ENCODE measurements at places on chromosomes 13 and 19. TPM values are rescaled to one million over a fixed set of nuclear protein-coding genes. Genes with fewer than 3 reads are reported as not detected.

ZIK1 gene
- 1.3 TPM for total RNA-seq

GAS6 gene
- total RNA-seq: 118 TPM

SKA3 gene
- 18.1 TPM for total RNA-seq

CEACAM6 gene
- 655 TPM for total RNA-seq

- no peaks in the 10 kb centered on the region for H3K27me3 ChIP-seq
- no peaks in the 10 kb centered on the region for H3K4me1 ChIP-seq
- H3K4me3 ChIP-seq: peak within 1 kb of the TSS; percentile 2
- DNase-seq: no peak
- no peaks in the 10 kb centered on the region for H3K36me3 ChIP-seq
- H3K27ac ChIP-seq: no peak within 1 kb of the TSS
These were observed at the start of gene PLVAP for GRCh38 chr19:17376935-17377600. Gene PLVAP, minus strand, starts transcription at chr19:17377342. Its CDS starts 54 bp downstream, at chr19:17377288.

SLC44A2 gene
- 87.1 TPM for total RNA-seq

GRCh38 chr13:110699148-110700145 is 6.5 kb downstream of the CARS2 start:
- H3K36me3 ChIP-seq: no peaks in the 10 kb centered on the region
- no peak overlapping the region for H3K4me3 ChIP-seq
- no peaks in the 10 kb centered on the region for H3K4me1 ChIP-seq
- no peak overlapping the region for H3K27ac ChIP-seq
- no peaks in the 10 kb centered on the region for H3K27me3 ChIP-seq
- DNase-seq: no peak

GPR12 gene
- 0.30 TPM for total RNA-seq

DNA sequence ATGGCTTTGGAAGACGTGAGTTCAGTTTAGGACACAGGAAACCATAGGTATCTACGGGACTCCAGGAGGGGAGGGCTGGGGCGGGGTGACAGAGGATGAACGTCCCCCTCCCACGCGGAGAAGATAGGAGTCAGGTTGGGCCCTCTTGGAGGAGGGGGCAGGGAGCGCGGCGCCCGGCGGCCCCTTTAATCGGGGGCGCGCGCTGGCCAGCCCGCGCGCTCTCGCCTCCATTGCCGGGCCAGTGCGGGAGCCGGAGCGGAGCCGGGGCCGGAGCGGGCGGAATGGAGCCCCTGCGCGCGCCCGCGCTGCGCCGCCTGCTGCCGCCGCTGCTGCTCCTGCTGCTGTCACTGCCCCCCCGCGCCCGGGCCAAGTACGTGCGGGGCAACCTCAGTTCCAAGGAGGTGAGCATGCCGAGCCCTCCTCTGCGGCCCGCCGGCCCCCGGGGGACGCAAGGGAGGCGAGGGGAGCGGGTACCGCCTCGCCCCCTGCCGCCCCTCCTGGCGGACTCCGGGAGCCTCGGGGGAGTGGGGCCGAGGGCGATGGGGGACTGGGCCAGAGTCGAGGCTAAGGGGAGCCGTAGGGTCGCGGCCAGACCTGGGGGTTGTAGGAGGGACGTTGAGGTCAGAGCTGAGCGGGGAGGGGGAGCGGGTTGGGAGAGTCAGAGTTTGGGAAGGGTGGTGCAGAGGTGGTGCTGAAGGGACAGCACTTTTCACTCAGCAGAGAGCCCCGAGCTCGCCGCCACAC is at the start of gene TMEM145:
TSS of gene TMEM145 (plus strand) at position 214 of the 744 bp plus-strand sequence. CDS start at position 282, 68 bp downstream.
- no peaks in the 10 kb centered on the region for H3K36me3 ChIP-seq
- H3K4me3 ChIP-seq: peak within 1 kb of the TSS; percentile 43
- H3K27me3 ChIP-seq: peaks cover 9% of the 10 kb centered on the region
- no peaks in the 10 kb centered on the region for H3K4me1 ChIP-seq
- no peak for DNase-seq
- no peak within 1 kb of the TSS for H3K27ac ChIP-seq

DNA sequence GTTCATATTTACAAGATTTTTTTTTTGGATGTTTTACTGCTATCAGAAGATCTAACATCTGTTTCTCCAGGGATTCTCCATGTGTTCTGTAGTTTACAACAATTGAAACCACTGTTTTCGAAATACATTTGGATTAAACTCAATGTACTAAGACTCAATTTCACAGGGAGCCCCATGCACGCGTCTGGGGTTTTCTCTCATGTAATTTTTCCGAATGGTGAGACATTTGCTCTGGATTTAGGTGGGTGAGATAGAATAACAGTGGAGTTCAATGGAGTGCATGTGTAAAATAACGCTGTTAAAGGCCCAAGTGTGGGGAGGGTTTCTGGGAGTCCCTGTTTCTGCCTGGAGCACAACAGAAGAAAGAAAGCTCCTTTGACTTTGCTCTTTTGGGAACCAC is 330.3 kb downstream of the TSHZ3 start:
- H3K27ac ChIP-seq: no peak overlapping the region
- H3K27me3 ChIP-seq: no peaks in the 10 kb centered on the region
- no peaks in the 10 kb centered on the region for H3K36me3 ChIP-seq
- no peak overlapping the region for H3K4me3 ChIP-seq
- H3K4me1 ChIP-seq: no peaks in the 10 kb centered on the region
- DNase-seq: no peak

GRCh38 chr19:54464630-54465425 is 1.2 kb upstream of the LENG9 start:
- H3K4me1 ChIP-seq: peaks cover 11% of the 10 kb centered on the region
- peak overlapping the region; percentile 99 for H3K27ac ChIP-seq
- DNase-seq: peak; percentile 95

- H3K27ac ChIP-seq: no peak overlapping the region
- DNase-seq: no peak
- H3K4me3 ChIP-seq: no peak overlapping the region
- H3K27me3 ChIP-seq: no peaks in the 10 kb centered on the region
- H3K36me3 ChIP-seq: no peaks in the 10 kb centered on the region
These were observed 799.7 kb downstream of the DACH1 start for GRCh38 chr13:71067165-71067815.

DNA sequence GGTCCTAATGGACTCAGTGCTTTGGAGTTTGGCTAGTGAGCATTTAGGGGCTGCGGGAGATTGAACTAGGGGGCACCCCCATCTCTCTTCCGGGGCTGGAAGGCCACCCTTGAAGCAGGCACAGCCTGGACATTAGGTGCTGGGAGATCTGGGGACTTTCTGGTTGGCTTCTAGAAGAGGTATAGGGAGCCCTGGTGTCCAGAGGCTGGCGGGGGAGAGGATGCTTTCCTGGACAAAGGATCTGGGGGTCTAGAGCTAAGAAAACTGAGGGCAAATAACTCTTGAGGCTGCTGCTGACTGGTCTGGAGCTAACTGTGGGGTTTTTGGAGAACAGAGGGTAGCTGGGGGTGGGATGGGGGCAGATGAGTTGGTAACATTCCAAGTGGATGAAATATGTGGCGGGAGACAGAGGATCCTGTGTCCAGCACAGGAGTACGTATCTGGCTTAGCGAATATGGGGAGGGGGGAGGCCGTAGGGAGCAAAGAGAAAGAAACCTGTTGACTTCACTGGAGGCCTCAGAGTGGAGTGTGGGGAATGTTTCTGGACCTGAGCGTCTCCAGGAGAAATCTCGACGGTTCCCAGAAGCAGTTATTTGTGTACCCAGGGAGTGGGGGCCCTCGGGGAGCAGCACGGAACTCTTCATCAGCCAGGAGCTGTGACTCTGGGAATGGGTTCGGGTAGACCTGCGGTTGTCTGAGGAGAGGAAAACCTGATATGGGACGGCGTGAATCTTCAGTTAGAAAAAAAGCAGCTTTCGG is 1.4 kb downstream of the HNRNPUL1 start:
- H3K36me3 ChIP-seq: peaks cover 27% of the 10 kb centered on the region
- peaks cover 7% of the 10 kb centered on the region for H3K4me1 ChIP-seq
- H3K27me3 ChIP-seq: no peaks in the 10 kb centered on the region
- DNase-seq: peak; percentile 38

- H3K36me3 ChIP-seq: no peaks in the 10 kb centered on the region
- H3K27ac ChIP-seq: no peak overlapping the region
- no peaks in the 10 kb centered on the region for H3K27me3 ChIP-seq
- H3K4me3 ChIP-seq: no peak overlapping the region
- no peaks in the 10 kb centered on the region for H3K4me1 ChIP-seq
- peak; percentile 45 for DNase-seq
These were observed 58.2 kb downstream of the EFNB2 start for GRCh38 chr13:106477303-106477702.

DNA sequence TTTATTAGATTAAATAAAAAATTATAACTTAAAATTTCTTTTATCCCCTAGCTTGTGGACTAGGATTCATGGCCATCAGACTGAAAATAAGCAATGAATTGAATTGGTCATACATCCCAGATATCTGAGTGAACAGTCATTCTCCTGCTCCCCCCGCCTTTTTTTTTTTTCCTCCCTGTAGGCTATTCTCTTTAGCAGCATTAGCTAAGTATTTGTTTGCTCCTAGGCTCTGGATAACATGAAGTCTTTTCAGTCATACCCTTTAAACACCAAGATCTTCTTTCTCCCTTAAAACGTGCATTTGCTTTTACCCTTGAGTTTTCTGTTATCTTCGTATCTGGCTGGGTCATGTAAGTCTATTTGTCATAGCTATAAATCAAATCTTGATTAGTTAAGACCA is 866.7 kb upstream of the SPRY2 start:
- no peaks in the 10 kb centered on the region for H3K36me3 ChIP-seq
- no peaks in the 10 kb centered on the region for H3K4me1 ChIP-seq
- no peak for DNase-seq
- no peaks in the 10 kb centered on the region for H3K27me3 ChIP-seq

DNA sequence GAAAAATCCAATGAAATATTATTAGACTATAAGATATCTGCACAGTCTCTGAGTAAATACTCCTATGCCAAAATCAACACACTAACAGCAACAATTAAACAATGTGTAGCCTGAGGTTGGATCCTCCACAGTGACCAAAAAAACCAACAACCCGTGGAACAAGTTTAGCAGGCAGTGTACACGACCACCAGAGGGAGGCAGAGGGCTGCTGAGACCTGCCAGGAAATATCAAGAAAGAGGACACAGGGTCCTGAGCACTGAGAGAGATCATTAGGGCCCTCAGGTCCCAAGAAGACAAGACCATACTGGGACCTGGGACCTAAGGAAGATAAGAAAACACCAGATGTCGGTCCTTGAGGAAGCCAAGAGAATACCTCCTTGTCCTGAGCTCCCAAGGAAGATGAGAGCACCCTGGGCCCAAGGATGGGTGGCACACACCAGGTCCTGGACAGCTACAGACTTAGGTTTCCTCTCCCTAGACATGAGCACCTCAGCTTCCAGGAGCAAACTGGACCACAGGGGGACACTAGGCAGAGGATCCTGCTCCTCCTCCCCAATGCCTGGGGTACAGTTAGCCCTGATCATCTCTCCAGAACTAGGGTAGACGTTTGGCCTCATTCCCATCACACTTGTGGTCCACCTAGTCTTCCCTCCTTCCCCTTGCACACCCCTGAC is 822 bp upstream of the ZNF274 start:
- H3K36me3 ChIP-seq: no peaks in the 10 kb centered on the region
- no peaks in the 10 kb centered on the region for H3K27me3 ChIP-seq
- H3K4me3 ChIP-seq: peak overlapping the region; percentile 80
- no peaks in the 10 kb centered on the region for H3K4me1 ChIP-seq
- peak overlapping the region; percentile 98 for H3K27ac ChIP-seq

KLK10 gene
- total RNA-seq: 0.40 TPM

POSTN gene
- total RNA-seq: 40.3 TPM

DNA sequence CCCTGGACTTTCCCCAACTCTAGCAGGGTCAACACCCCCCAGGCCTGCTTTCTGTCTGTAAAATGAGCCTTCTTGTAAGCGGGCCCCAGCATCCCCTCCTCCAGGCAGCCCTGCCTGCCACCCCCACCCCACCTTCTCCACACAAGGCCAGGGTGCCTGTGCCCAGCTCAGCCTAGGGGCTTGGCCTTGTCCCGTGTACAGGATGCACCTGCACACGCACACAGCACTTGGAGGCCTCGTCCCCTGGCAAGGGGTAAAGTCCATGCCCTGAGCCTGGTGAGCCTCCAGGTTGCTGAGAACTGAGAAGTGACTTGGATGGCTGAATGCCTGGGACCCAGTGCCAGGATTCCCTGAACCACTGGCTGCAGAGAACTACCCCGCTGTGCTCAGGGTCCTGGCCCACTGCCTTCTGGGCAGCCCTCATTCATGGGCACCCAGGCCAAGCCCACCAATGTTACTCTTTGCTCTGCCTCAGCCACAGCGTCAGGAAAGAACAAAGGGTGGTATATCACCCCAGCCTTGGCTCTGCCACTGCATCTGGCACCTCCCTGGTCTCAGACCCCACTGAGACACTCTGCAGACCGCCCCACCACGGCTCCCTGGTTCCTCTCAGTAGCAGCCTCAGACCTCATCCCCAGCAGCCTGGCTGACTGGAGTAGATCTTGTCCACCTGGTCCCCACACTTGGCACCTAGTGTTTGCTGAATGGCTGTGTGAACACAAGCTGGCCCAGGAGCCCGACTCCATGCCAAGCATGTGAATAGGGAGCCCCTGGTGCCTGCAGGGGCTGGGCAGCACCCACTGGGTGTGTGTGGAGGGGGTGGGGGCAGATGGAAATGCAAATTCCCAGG is 1.8 kb upstream of the TM6SF2 start:
- H3K27ac ChIP-seq: no peak overlapping the region
- H3K36me3 ChIP-seq: peaks cover 8% of the 10 kb centered on the region
- DNase-seq: no peak
- H3K27me3 ChIP-seq: no peaks in the 10 kb centered on the region
- H3K4me3 ChIP-seq: no peak overlapping the region

DNA sequence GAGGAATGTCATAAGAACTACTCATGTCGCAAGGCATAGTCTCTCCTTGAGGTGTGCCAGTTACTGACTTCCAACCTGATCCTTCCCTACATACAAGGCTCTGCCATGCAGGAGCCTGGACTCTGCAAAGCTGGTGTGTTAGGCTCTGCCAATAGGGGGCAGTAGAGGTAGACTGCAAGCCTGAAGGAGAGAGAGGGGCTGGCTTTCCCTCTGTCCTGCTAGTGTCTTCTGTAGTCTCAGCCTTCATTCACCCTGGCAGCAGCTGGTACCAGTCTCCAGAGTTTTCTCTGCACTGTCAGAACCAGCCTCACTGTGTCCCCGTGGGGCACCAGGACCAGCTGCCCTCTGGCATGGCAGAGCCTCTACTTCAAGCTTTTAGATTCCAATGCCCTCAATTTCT is 14.5 kb downstream of the SHISA2 start:
- peak; percentile 20 for DNase-seq
- no peak overlapping the region for H3K27ac ChIP-seq
- no peaks in the 10 kb centered on the region for H3K36me3 ChIP-seq
- no peaks in the 10 kb centered on the region for H3K4me1 ChIP-seq

Data from colonic mucosa (tissue), 4 donors.